ENCODE measurements at places on chromosomes 5 and 9.

DNA sequence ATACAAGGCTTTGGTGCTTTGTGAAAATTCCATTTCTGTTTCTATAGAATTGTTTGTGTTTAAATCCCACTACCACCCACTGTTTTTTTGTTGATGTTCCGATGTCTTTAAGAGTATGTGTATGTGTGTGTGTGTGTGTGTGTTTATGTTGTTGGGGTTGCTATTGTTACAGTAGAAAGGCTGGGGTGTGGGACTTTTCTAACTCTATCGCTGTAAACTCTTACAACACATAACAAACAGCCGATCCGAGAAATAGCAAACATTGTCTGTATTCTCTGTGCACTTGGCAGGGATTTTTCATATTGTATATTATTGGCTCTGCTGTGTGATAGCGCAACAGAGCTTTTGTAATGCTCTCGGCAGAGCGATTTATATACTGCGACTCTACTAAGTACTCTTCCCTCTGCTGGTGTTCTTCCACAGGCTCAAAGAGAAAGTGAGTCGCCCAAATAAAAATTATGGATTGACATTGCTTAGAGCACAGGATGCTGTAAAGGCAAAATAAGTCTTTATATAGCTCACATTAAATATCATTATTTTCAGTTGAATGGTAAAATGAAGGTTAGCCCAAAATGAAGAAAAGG is 492.2 kb upstream of the ARRDC3 start:
- DNase-seq, result no peak

GRCh38 chr5:68431186-68431585 is 215.6 kb downstream of the PIK3R1 start:
- DNase-seq, result no peak

- DNase-seq, result no peak
Observed at GRCh38 chr5:6631441-6631840, 1.4 kb downstream of the NSUN2 start.

DNA sequence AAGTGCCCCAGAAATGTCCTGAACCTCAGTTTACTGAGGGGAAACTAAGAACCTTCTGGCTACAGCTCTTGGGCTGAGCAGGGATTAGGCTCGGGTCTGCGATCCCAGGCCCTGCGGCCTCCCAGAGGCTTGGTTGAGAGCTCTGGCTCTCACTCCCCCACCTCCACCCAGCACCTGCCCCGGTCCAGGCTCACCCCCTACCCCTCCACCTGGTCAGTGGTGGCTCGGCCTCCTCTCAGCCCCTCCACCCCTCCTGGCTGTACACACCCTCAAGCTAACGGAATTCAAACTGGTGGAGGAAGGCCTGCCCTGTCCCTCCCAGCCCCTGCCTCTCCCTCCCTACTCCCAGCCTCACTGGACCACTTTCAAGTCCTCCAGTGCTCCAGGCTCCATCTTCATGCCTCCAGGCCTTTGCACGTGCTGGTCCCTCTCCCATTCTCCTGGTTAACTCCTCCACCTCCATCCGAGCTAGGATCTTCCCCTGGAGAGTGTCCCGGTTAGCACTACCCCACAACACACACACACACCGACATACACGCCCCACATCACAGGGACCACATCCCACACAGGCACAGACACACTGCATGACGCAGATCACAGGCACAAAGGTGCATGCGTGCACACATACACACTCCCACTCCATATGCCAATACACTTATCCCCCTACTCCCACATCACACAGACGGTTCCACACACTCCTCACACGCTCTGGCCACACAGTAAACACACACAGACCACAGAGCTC is 130.9 kb downstream of the C9orf50 start:
- no peak for DNase-seq

DNA sequence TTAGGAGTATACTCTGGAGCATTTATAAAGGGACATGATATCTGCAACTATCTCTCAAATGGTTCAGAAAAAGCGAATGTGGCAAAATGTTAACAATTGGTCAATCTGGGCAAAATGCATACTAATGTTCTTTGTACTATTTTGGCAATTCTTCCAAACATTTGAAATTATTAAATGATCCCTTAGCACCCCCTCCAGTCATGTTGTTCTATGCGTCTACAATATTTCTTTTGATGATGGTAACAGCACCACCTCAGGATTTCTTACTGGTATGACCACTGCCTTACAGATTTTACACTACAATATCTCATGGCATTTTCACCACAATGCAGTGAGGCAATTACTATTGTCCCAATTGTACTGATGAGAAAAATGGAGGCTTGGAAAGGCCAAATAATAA is 52.9 kb upstream of the TRIO start:
- DNase-seq, result no peak

DNA sequence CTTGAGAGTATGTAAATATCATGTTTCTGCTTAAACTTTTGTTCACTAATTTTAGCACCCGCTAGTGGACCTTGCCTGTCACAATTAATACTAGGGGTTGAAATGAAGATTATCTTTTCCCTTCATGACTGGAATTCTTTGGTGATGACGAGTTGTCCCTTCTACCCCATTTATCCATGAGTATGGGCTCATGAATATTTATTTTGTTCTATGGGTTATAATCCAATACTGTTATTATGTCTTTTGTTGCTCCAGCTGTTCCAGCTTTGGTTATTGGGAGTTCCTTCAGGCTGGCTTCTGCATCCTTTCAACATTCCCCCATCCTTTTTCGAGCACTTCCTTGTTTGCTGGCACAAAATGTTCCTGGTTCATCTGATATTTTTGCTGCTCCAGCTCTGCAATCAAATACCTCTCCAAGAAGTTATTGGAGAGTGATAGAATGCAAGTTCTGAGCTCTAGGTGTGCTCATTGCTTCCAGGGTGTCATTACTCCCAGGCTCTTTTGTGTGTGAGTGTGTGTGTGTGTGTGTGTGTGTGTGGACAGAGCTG is 19.7 kb upstream of the ARHGEF28 start:
- no peak for DNase-seq

DNA sequence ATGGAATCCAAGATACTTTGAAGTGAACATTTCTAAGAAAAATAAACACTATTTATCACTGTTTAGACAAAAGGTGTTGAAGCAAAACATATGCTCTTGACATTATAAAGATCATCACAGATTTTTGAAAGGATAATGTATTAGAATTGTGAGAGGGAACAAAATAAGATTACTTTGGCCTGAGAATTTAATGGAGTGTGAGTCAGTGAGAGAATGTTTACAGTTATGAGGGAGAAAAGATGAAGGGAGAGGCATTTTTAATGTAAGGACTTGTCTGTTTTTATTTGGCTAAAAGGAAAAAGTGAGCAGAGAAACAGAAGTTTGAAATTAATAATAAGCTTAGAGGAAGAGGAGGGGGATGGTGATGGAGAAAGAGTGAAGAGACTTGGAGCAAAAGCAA is 1010.1 kb downstream of the EFNA5 start:
- no peak for DNase-seq

DNA sequence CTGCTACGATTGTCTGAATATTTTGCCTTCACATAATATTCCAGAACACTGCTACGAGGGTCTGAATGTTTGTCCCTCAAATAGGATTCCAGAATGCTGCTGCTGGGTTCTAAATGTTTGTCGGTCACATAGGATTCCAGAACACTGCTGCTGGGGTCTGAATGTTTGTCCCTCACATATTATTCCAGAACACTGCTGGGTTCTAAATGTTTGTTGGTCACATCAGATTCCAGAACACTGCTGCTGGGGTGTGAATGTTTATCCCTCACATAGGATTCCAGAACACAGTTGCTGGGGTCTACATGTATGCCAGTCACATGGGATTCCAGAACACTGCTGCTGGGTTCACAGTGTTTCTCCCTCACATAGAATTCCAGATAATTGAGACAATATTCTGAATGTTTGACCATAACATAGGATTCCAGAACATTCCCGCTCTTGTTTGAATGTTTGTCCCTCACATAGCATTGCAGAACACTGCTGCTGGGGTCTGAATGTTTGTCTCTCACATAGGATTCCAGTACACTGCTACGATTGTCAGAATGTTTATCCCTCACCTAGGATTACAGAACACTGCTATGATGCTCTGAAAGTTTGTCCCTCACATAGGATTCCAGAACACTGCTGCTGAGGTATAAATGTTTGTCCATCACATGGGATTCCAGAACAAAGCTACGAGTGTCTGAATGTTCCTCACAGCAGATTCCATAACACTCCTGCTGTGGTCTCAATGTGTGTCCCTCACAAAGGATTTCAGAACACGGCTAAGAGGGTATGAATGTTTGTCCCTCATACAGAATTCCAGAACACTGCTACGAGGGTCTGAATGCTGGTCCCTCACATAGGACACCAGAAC is 201.8 kb downstream of the FOXD4L6 start:
- no peak for DNase-seq

GRCh38 chr9:136225748-136226679 is 19.6 kb downstream of the QSOX2 start:
- DNase-seq, result no peak

GRCh38 chr5:172716796-172717313 is 54.1 kb downstream of the DUSP1 start:
- DNase-seq, result peak; percentile 39

- no peak for DNase-seq
Observed at GRCh38 chr5:98372351-98372750, 401.1 kb upstream of the RGMB start.

- no peak for DNase-seq
Observed at GRCh38 chr9:99851500-99851822, 29.8 kb downstream of the NR4A3 start.

DNA sequence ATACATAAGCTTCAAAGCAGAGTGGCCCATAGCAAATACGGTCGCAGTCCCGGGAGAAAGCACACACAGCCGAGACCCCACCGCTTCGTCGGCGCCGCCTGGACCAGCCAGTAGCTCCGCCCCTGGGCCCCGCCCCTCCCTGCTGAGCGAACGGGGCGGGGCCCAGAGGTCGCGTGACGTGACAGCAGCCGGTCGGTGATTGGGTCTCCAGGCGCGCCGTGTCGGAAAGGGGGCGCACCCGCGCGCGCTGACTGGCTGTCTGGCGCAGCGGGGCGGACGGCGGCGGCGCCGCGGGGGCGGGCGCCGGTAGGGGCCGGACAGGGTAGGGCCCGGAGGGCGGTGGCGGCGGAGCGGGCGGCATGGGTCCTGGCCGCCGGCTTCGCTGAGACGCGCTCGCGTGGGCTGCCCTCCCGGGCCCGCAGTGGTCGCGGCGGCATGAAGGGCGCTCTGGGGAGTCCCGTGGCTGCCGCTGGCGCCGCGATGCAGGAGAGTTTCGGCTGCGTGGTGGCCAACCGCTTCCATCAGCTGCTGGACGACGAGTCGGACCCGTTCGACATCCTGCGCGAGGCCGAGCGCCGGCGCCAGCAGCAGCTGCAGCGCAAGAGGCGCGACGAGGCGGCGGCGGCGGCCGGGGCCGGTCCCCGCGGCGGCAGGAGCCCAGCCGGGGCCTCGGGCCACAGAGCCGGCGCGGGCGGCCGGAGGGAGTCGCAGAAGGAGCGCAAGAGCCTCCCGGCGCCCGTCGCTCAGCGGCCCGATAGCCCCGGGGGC is at the start of gene HABP4:
Gene HABP4, plus strand, starts transcription at position 325 of the 768 bp plus-strand sequence. Its CDS starts 111 bp downstream, at position 436.
- peak; percentile 71 for DNase-seq

DNA sequence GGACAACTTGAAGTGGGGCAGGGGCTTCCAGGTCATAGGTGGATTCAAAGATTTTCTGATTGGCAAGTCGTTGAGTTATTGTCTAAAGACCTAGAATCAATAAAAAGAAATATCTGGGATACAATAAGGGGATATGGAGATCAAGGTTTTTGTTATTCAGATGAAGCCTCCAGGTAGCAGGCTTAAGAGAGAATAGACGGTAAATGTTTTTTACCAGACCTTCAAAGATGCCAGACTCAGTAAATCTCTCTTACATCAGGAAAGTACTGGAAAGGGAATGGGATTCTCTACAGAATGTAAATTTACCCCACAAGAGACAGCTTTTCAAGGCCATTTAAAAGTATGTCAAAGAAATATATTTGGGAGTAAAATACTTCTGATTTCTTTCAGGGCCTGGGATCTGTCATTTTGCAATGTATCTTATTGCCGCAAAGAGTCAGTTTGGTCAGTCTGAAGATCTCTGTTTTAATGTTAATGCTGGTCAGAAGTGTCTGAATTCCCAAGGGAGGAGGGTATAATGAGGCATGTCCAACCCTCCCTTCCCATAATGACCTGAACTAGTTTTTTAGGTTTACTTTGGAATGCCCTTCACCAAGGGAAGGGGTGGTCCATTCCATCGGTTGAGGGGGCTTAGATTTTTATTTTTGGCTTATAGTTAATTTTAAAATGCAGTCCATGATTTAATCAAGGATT is 13.6 kb upstream of the LYSMD3 start:
- no peak for DNase-seq

All from NCI-H446 treated with DMSO at 0.1 percent for 48 hours (cell line).